RPMI8226 (cell line): ENCODE measurements at places on chromosomes 16 and 17.

DNA sequence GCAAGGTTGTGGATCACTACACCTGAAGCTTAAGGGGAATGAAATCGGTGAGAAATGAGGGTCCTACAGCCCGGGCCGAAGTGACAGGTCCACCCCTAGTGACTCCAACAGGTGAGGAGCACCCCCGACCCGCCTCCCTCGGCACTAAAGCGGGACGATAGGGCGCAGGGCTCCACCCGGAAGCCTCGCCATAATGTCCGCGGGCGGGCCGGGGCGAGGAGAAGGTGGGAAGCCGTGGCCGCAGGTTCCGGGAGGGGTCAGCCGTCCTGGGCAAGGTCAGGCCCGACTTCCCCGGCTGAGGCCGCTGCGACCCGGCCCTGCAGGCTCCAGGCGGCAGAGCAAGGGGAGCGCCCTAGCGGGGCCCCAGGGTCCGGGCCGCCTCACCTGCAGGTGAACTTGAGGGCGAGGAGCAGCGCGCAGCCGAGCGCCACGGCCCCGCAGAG lies 543 bp downstream of the TXNDC11 start:
- DNase-seq: no peak

- DNase-seq: no peak
These were observed 100.3 kb downstream of the TANC2 start for GRCh38 chr17:63066158-63066813.

GRCh38 chr17:55421179-55421934 lies at the start of gene MMD:
TSS of gene MMD (minus strand) at chr17:55421835. CDS start at chr17:55421695, 140 bp downstream.
- DNase-seq: no peak

DNA sequence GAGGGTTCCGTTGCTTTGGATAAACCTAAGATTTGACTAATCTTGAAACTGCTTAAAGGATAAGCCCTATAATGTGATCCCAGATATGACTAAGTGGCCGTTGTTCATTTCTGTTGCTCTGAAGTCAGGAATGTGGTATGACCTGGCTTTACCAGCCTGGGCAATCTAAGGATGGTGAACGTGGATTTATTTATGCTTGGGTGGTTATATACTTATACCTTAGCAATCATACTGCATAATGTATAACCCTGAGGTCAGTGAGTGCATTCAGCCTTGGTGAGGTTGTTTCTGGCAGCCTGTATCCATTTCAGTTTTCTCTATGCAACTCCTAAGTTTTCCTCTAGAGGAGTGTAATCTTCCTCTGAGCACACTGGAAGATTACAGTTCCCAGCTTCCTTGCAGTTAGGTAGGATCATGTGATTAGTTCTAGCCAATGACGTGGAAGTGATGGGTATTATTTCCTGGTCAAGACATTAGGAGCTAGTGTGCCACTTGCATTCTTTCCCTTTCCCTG lies 41.9 kb downstream of the FTO start:
- DNase-seq: no peak

- no peak for DNase-seq
These were observed 100.0 kb downstream of the GSG1L start for GRCh38 chr16:27963471-27963965.

GRCh38 chr17:31389657-31390381 lies 1.7 kb upstream of the RAB11FIP4 start:
- DNase-seq: no peak
